ENCODE measurements at places on chromosomes 2 and 18.

- peak; percentile 90 for DNase-seq
Measured at GRCh38 chr2:36338827-36339145, 16.8 kb upstream of the CRIM1 start.

DNA sequence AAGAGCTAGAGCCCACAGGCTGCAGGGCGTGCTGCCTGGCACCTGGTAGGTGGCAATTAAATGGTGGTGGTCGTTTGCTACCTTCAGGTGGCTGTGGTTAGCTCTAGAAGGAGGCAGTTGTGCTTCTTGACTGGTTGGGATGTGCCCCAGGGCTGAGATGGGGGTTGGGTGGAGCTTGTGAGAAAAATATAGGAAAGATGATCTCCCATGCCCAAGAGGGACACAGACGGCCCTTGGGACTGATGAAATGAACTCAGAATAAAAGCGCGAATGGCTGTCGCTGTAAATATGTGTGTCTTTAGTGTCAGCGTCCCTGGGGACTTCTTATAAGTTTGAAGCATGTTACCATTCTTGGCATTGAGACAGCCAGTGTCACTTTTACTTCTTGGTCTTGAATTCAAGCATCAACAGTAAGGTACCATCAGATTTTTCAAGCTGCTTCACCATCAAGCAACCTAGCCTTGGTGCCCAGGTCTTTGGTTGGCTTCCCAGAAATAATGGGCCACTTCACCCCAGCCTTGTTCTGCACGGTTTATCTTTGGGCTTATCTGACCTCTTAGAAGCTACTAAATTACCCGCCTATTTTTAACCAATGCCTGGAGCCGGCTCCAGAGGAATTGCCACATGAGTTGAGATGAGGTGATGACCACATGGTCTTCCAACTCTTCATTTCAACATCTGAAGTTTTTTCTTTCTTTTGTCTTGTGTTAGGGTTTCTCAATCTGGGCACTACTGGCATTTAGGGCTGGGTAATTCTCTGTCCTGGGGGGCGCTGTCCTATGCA, 11.9 kb downstream of the LRRFIP1 start:
- DNase-seq: no peak

GRCh38 chr2:71064754-71065621, 3.5 kb upstream of the NAGK start:
- no peak for DNase-seq

DNA sequence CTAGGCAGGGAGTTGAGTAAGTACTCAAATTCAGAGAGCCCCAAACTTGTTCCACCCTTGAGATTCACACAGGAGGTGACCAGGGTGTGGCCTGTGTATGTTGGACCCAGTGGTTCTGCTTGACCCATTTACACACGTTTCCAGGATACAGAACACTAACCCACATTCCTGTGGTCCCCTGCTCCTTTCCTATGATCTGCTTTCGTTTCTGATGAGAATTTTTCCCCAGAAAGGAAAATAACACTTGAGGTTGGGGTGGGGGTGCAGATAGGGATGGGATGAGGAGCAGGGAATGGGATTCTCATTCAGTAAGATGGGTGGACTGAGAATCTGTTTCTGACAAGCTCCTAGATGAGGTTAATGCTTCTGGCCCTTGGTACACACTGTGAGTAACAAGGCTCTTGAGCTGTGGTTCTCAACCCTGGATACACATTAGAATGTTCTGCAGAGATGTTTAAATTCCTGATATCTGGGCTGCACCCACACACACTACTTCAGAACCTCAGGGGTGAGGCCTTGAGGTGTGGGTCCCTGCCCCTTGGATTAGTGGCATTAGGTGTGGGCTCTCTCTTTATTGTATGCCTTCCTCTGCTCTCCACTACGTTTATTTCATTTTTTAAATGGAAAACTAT, 58.4 kb downstream of the TPGS2 start:
- DNase-seq: no peak

- no peak for DNase-seq
Measured at GRCh38 chr2:192122946-192123345, 71.8 kb downstream of the TMEFF2 start.

DNA sequence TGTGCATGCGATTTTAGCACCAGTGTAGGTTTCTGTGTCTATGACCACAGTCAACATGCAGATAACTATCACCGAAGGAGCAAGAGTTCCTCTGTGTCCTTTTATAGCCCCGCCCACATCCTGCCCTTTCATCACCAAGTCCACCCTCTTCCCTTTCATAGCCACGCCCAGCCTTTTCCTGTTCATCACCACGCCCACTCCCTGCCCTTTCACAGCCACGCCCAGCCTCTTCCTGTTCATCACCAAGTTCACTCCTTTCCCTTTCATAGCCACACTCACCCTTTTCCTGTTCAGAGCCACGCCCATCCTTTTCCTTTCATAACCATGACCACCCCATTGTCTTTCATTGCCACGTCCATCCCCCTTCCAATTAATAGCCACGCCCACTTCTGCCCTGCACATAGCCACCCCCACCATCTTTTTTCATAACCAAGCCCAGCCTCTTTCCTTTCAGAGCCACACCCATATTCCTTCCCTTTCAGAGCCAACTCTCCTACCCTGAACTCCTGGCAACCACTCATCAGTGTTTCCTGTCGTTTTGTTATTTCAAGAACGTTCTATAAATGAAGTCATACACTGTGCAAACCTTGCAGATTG, 273.9 kb downstream of the MYT1L start:
- DNase-seq: peak; percentile 43

- no peak for DNase-seq
Measured at GRCh38 chr2:19902216-19902740, 495 bp upstream of the TTC32 start.

- peak; percentile 74 for DNase-seq
Measured at GRCh38 chr2:39325966-39326365, 82.2 kb upstream of the CDKL4 start.

- DNase-seq: peak; percentile 76
Measured at GRCh38 chr18:21242141-21242779, at the start of gene GREB1L. GREB1L (plus strand) TSS chr18:21242232; CDS start chr18:21383519, 141,287 bp downstream.

- no peak for DNase-seq
Measured at GRCh38 chr18:13587001-13587400, 139.4 kb downstream of the FAM210A start.

DNA sequence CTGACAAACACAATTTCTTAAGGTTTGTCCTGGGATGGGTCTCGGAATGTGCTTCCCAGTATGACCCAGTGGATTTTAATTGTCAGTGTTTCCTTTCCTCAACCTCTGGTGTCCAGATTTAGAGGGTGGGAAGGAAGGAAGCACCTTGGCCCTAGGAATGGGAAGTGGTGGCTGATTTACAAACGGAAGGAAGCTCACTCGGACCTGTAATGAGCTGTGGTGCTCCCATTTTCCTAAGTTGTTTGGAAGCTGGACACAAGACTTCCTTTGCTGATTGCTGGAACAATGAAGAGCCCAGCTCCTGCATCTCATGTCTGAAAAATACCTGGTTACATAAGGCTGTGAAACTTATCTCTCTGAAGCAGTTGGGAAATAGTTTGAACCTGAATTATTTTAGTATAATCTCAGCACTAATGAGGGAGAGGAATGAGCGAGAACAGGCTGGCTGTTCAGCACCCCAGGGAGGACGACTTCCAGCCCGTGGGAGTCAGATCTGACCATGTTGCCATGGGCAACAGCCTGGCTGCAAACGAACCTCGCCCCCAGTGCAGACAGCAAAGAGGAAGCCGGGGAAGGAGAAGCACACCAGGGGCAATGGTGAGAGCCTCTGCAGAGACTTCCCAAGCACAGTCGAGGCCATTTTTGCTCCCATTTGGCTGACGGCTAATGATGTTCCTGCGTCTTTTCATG, 74.4 kb upstream of the ASB18 start:
- no peak for DNase-seq

DNA sequence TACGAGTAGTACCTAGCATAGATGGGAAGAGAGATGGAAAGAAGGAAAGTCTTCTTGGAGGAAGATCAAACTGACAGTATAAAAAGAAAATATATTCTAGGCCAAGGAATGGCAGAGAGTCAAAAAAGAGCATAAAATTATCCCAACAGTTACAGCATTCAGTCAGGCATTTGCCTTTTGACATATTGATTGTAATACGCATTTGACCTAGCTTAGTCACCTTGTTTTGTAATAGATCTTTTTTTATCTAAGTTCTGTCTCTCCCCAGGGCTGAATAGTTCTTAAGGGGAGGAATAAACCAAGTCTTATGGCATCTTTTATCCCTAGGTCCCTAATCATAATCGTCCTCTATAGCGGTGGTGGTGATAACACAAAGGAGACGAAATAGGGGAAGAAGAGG, 657.3 kb upstream of the PIK3C3 start:
- DNase-seq: no peak

All from EL (cell line).